ENCODE measurements at places on chromosomes 4 and X.

DNA sequence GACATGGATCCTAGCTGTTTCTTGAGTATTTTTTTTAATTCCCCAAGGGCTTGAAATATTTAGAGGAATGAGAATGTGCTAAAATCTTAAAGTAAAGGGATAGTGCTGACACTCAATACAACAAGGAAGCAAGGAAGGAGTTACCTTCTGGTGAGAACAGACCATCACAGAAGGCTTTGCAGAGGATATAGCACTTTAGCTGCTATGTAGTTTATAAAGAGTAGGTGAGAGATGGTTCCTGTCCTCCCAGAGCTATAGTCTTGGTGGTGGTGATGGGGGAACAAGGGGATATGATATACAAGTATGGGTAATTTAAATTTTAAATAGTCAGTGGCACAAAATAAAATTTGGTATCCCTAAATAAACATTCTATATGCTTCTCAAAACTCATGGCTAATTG, 47.6 kb downstream of the MTHFD2L start:
- no peak for DNase-seq

DNA sequence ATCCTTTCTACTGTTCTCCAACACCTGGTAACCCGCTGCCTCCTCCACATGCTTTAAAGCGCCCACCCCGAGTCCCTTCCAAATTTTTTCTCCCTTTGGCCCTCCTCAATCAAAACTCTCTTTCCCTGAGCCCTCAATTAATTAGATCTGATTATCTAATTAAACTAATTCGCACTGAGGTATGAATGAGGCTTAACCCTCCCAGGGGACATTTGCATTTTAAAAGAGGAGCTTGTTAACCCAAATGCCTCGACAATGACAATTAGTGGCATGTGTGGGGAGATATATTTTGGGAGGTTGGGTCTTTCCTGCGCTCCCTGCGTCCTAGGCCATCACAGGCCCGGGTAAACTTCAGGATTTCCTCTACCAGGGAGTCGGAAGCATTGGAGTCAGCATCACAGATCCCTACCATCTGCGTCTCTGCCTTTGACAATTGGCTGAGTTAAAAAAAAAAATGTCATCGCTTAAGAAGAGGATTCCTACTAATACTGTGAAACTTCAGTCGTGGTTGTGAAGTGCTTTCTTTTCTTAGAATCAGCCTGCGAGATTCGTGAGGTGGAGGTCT, 50.6 kb downstream of the TENM3 start:
- no peak for DNase-seq

DNA sequence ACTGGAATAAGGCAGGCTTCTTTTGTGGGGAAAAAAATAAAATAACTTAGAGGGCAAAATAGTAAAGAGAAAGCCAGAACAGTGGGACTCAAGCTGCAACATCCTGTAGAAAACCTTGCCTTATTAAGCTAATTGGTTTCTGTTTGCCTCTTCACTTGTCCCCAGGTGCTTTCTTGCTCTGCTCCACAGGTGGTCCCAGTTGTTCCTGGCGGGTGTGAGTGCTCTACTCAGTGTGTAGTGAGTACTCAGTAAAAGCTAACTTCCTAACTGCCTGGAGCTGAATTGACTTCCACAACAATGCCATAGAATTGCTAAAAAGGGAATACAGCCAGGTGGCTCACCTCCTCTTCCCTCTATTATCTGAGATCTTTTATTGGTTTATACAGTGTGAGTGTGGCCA, 930.2 kb downstream of the C4orf33 start:
- no peak for DNase-seq

DNA sequence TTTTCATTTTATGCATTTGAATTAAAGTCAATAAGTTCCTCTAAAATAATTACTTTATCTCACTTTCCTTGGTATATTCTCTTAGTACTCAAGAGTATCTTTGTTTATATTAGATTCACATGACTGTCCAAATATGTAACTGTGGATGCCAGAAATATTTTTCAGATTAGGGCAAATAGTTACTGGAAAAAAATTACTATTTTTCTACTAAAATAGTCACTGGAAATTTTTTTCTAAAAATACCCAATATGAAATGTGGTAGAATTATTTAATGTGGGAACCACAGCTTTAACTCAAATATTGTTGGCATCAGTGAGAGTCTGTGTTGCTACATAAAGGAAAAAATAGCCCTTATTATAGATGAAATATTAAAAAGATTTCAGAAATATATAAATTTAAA, 70.4 kb upstream of the NMU start:
- no peak for DNase-seq

DNA sequence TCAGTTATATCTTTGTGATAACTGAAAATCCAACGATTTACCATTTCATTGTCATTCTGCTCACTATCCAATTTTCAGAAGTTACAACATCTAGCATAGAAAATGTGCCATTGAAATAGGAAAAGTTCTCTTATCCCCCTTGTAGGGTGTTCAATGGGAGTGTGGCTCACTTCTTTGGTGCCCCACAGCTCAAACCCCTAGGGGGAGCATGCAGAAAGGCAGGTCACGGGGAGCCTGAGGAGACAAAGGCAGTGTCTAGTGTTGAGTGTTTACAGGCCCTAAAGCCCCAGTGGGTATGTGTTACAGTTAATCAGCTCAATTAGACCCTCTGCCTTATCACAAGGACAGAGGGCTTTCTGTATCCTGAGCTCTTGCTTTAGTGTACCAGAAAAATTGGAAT, 243.4 kb upstream of the GRID2 start:
- DNase-seq, result no peak

DNA sequence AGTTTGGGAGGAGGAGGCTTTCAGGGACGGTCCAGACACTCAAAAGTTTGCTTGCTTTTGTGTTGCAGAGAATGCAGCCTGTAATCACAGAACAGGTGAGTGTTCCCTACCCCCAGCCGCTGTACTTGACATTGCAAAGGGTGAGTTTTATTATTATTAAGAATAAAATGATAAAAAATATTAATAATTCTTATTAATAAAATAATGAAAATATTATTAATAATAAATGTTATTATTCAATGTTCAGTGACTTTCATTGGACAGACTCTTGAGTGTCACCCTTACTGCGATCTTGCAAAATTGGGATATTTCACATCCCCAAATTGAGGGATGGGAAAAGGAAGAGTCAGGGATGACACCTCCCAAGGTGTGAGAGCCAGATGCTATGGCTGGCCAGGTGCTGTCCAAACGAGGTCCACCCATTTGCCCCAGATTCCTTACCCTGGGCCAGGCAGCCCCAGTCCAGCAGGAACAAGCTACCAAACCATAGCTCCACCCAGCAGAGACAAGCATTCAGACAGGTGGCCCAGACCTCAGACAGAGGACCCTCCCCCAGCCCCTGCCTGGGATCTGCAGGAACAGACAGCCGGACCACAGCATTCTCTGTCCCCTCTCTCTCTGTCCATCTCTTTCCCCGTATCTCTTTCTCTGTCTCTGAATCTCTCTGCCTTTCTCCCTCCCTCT, 22.4 kb downstream of the IL3RA start:
- no peak for DNase-seq

All from stimulated activated CD8-positive, alpha-beta memory T cell treated with anti-CD3 and anti-CD28 coated beads, Interleukin-7, amount 100 ng/mL, for 1 hour (primary cell).